ENCODE measurements at places on chromosomes 1 and 21.

DNA sequence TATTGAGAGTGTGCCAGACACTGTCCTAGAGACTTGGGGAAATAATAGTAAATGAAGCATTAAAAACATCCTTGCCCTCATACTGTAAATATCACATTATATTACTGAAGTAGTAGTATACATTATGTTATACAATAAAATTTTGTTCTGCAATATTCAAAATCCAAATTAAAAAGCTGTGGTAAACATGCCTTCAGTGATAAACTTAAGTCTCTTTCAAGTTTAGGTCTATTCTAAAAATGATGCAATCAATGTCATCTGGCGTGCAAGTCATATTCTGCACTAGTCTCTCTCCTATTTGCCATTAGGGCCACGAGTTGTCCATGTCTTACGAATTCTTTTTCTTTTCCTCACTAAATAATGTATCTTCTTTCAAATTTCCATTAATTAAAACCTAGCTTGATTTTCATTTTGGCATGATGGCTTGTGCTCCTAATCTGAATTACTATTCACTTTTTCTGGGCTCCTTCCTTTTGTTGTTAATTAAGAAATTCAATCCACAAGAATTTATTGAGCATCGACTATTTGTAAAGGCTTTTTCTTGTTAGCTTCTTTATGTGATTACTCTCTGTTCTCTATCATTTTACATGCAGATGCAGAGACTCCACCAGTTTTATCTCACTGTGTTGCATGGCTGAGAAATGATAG lies 130.7 kb downstream of the COQ8A start:
- no peak for DNase-seq

DNA sequence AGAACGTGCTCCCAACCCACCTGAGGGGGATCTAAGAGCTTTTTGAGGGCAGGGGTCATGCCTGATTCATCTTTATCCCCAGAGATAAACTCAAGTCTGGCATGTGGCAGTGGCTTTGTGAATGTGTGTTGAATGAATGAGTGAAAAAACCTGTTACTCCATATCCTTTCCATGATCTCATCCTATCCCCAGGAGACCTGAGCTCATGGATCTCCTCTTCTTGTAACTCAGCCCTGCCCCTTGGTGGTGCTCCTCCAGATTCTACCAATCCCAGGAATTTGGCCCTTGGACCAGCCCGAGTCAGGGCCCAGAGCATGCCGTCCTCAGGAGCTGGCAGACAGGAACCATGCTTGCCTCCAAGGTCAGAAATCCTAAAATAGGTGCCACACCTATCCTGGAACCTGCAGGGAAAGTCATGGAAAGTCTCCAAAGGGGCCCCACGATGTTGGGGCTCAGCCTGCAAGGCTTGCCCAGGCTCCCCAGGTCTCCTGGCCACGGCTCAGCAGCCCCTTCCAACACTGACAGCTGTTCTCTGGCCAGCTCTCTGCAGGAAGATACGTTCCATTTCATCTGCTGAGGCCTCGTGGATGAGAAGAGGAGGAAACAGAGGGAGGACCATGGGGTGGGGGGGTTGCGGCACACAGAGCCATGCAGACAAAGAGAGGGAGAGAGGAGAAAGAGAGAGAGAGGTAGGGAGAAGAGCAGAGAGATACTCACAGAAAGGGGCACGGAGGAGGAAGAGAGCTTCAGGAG lies 214.6 kb downstream of the TRABD2B start:
- no peak for DNase-seq

GRCh38 chr21:41890355-41890754 lies 11.2 kb upstream of the PRDM15 start:
- DNase-seq: no peak

- no peak for DNase-seq
These were observed 3.0 kb downstream of the WDR3 start for GRCh38 chr1:117932576-117932975.

GRCh38 chr1:11984121-11984520 lies 3.9 kb downstream of the MFN2 start:
- no peak for DNase-seq

DNA sequence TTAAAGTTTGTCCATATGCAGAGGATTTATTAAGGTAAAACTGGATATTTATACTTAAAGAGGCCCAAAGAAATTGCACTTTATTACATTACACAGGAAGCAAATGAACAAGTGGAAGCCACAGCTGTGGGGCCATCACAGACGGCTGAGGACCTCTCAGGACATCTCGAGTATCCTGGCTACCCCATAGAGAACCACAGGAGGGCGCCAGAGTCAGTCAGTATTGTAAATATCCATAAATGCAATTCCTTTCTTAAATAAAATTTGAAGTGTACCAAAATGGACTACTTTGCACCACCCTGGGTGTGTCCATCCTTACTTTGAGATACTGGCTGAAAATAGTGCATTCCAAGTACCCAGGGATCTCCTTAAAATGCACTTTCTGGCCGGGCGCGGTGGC lies 257.2 kb downstream of the MRPL39 start:
- no peak for DNase-seq
